ENCODE measurements at places on chromosomes 13 and 19.

GRCh38 chr13:46339035-46339666 lies 47.9 kb downstream of the RUBCNL start:
- peak; percentile 78 for DNase-seq

- DNase-seq: no peak
Measured at GRCh38 chr19:1248786-1249297, 459 bp downstream of the MIDN start.

GRCh38 chr19:397321-397720 lies 11.6 kb downstream of the C2CD4C start:
- DNase-seq: no peak

GRCh38 chr13:23928985-23929384 lies 31.7 kb upstream of the C1QTNF9B start:
- DNase-seq: peak; percentile 93

GRCh38 chr19:36046443-36047050 lies 7.5 kb downstream of the THAP8 start:
- no peak for DNase-seq

GRCh38 chr13:39268398-39268797 lies 230.1 kb downstream of the NHLRC3 start:
- no peak for DNase-seq

DNA sequence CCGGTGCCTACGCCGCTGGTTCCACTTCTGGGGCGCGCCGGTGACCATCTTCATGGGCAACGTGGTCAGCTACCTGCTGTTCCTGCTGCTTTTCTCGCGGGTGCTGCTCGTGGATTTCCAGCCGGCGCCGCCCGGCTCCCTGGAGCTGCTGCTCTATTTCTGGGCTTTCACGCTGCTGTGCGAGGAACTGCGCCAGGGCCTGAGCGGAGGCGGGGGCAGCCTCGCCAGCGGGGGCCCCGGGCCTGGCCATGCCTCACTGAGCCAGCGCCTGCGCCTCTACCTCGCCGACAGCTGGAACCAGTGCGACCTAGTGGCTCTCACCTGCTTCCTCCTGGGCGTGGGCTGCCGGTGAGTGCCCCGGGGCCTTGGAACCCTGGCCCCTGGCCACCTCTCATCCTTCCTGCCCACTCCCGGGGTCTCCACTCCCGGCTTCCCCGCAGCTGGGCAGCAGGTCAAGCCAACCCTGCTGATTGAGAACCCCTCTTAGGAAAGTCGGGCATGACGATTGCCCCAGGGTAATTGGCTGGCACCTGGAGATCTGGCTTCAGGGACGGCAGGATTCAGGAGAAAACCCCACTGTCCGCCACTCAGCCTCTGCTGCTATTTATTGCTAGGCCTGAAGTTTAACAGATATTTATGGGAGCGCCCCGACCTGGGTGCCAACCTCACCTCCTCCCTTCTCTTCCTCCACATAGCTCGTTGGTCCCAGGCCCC lies 39.1 kb downstream of the TRPM4 start:
- no peak for DNase-seq

DNA sequence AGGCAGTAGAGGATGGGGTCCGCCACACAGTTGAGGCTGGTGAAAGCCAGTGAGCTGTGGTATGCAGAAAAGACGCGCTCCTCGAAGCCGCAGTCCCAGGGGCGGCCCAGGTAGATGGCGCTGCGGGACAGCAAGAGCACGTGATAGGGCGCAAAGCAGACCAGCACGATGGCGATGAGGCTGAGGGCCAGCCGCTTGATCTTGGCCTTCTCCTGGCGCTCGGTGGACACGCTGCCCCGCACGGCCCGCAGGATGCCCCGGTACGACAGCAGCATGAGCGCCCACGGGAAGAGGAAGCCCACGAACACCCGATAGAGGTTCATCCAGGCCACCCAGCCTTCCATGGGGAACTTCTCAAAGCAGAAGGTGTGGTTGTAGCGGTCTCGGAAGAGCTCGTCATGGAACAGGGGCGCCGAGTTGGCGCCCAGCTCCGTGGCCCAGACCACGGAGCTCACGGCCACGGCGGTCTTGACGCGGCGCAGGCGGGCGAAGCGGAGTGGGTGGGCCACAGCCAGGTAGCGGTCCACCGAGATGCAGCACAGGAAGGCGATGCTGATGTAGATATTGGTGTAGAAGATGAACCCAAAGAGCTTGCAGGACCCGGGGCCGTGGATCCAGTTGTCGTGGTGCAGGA lies 6.5 kb upstream of the OPA3 start:
- DNase-seq: no peak

GRCh38 chr19:44304659-44305193 lies at the start of gene ZNF235:
Gene ZNF235, minus strand, starts transcription at chr19:44305025. Its CDS starts 1,621 bp downstream, at chr19:44303404.
- DNase-seq: peak; percentile 93

DNA sequence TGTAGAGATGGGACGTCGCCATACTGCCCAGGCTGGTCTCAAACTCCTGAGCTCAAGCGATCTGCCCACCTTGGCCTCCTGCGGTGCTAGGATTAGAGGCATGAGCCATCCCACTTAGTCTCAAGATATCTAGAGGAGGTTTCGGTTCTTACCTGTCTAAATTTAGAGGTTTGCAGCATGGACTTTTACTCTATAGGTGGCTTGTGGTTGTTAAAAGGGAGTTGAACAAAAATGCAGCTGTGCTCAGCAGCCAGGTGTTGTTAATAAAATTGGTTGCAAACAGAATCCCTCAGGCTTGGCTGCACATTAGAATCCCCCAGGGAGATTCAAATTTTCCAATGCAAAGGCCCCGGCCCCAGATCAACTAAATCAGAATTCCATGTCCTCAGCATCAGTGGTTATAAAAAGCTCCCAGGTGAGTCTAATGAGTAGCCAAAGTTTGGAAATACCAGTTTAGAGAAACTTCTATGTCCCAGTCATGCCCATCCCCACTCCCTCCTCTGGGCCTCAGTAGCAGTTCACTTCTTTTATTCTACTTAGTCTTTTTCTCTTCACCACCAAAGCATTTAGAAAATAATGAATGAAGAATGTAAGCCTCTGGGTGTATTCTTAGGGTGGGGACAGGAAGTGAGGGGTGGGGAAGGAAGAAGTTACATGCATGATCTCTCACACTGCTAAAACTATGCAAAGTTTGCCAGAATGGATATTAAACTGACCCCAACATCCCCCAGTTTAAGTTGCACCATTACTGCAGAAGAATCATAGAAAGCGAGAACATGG lies 471.0 kb downstream of the COG6 start:
- DNase-seq: no peak

DNA sequence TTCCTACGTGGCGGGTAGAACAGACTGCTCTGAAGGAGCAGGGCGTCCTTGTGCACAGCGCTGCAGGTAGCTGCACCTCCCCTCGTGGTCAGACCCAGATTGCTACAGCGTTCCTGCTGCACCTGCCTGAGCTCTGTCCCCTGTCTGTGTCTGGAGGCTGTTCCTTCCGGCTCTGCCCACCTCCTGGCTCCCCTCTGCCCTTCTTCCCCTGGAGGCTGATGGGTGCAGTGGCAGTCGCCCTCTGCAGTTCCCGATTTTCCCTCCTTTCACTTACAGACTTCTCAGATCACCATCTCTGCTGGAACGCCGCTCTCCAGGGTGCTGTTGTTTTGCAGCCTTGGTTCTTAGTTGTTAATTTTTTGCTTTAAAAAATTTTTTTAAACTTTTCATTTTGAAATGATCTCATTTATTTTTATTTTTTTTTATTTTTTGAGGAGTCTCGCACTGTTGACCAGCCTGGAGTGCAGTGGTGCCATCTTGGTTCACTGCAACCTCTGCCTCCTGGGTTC lies 53.6 kb downstream of the SMARCA4 start:
- no peak for DNase-seq

DNA sequence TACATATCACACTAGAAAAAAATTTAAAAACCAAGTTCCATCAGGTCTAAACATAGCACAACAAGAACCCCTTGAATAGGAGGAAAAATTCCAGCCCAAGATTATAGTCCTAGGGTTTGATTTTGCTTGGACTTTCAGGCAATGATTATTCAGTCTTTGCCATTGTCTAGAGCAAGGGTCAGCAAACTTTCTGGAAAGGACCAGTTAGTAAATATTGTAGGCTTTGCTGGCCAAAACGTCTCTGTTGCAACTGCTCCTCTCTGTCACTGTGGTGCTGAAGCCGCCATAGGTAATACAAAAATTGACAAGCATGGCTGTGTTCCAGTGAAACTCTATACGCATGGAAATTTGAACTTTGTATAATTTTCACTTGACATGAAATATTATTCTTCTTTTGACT lies 95.5 kb upstream of the UBAC2 start:
- no peak for DNase-seq

GRCh38 chr13:102582256-102582655 lies 14.5 kb upstream of the TPP2 start:
- DNase-seq: no peak

DNA sequence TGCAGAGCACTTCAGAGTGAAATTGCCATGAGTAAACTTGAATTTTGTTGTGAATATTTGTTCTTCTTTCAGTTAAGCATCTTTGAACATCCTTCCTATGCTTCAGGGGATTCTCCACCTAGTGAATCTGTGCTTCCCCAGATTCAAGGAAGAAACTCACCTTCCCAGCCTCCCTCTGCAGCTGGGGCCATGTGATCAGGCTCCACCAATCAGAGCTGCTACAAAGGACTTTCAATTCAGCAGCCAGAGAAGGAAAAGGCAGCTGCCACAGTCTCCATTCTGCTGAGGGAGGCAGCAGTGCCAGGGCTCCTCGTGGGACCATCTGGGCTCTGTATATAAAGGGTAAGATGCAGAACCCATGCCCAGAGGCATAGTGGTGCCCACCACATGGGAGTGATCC lies 89.7 kb upstream of the SIAH3 start:
- DNase-seq: no peak

GRCh38 chr19:51091895-51092873 lies 9.5 kb upstream of the KLK14 start:
- DNase-seq: no peak
